Ammon's horn (tissue), 1 donor: ENCODE measurements at places on chromosomes 7 and 10.

- no peak for DNase-seq
Observed at GRCh38 chr10:129901389-129902006, 62.6 kb downstream of the EBF3 start.

GRCh38 chr7:25482631-25483030 lies 254.3 kb upstream of the NPVF start:
- DNase-seq, result no peak

DNA sequence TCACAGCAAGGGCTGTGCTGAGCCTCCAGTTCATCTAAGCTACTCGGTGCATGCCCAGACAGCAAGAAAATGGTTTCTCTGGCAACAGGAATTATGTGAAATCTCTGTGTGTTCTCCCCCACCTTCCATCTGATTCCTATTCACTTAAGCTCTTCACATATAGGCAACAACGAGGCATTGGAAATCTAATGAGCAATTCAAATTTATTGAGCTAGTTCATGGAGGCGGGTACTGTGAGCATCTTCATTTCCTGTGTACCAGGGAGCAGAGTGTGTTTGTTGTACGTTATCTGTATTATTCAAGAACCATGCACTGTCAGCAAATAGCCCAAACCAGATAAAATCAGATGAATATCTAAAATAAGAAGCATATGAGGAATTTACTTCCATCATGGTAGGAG lies 739.1 kb downstream of the MAGI2 start:
- peak; percentile 35 for DNase-seq

- DNase-seq, result no peak
Observed at GRCh38 chr10:110426294-110427181, 71.2 kb upstream of the DUSP5 start.

GRCh38 chr7:98357751-98358161 lies 43.1 kb downstream of the BAIAP2L1 start:
- no peak for DNase-seq

GRCh38 chr7:51220226-51220625 lies 96.4 kb downstream of the COBL start:
- peak; percentile 1 for DNase-seq

- no peak for DNase-seq
Observed at GRCh38 chr7:111264111-111264868, 173.4 kb downstream of the LRRN3 start.

DNA sequence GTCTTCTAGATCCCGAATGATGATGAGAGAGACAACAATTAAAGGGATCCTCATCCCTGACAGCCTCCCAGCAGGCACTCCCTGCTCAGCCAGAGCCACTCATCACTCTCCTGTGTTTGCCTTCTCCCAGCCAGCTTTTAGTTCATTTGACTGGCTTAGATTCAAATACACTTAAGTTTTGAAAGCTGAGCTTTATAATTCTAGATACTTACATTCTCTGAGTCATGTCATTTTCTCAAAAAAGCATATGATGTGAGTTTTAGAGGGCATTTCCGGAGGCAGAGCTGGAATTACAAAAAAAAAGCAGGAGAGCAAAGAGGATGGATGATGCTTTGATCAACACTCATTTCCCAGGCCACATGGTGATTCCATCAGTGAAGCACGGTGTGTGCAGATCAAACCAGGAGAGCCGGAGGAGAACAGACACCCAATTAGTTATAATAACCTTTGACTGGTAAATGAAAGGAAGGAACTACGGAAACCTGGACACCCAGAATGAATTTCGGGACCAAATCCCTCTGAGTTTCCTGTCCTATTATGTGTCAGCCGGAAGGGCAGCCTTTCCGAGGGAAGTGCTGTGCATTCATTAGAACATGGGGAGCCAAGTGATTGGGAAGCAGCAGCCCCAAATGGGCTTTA lies 81.5 kb upstream of the HPS1 start:
- DNase-seq, result no peak

DNA sequence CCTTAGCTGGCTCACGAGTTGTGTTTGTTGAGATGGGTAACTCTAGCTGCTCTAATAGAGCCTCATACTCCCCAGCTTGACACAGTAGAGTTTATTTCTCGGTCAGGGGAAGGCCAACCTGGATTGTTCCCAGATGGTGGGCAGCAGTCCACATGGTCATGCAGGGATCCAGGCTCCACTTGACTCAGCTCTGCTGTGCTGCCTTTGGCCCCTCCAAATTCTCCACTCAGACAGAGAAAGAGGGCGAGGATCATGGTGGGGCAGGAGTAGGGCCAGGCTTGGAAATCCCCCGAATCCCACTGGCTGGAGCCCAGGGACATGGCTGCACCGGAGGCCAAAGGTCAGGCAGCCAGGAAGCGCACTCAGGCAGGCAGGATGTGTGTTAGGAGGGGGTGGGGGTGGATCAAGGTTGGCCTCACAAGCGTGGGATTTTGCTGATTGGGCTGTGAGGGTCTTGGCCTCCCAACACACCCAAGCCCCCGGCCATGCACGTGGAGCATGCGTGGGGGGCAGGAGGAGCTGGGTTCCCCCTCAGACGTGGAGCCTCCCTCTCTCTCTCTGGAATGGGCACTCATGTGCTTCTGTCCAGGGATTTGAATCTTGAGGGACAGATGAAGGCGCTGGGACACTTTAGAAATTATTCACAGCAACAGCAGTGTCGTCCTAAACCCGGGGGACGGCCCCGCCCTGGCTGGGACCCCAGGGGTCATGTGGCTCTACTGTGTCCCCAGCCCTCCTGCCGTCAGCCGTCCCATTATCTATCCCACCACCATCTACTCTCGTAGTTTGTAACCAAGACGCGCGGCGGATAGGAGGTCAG lies 44.8 kb downstream of the PDGFA start:
- no peak for DNase-seq

- DNase-seq, result no peak
Observed at GRCh38 chr7:27188386-27189294, 3.6 kb upstream of the HOXA11 start.

DNA sequence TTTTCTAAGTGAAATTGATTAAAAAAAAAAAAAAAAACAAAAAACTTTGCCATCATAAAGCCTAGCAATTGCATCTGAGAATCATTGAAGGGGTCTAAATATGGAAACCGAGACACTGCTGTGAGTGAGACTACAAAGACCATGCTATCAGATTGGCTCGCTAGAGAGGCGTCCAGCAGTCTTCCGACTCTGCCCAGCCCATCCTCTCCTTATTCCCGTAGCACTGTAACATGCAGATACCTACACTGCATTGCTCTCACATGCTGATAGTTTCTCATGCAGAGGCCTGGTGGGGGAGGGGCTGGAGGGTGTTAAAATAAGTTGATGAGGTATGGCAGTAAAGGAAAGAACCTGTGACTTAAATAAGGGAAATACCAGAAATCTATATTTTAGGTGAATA lies 130.7 kb downstream of the NRF1 start:
- DNase-seq, result no peak

GRCh38 chr10:7651853-7652470 lies 14.8 kb downstream of the ITIH5 start:
- no peak for DNase-seq

GRCh38 chr7:31640381-31640780 lies 46.6 kb upstream of the PPP1R17 start:
- DNase-seq, result no peak

DNA sequence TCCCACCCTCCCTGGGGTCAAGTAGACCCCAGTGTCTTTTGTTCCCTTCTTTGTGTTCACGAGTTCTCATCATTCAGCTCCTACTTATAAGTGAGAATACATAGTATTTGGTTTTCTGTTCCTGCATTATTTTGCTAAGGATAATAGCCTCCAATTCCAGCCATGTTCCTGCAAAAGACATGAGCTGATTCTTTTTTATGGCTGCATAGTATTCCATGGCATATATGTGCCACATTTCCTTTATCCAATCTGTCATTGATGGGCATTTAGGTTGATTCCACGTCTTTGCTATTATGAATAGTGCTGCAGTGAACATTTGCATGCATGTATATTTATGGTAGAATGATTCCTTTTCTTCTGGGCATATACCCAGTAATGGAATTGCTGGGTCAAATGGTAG lies 28.3 kb upstream of the CAMK2B start:
- DNase-seq, result no peak

- no peak for DNase-seq
Observed at GRCh38 chr7:142384493-142384922, 126.7 kb upstream of the PRSS58 start.

GRCh38 chr10:24623383-24623782 lies 100.3 kb downstream of the ARHGAP21 start:
- no peak for DNase-seq

GRCh38 chr10:121838149-121838548 lies 89.7 kb downstream of the ATE1 start:
- no peak for DNase-seq
